ENCODE measurements at places on chromosomes 5 and 9.

DNA sequence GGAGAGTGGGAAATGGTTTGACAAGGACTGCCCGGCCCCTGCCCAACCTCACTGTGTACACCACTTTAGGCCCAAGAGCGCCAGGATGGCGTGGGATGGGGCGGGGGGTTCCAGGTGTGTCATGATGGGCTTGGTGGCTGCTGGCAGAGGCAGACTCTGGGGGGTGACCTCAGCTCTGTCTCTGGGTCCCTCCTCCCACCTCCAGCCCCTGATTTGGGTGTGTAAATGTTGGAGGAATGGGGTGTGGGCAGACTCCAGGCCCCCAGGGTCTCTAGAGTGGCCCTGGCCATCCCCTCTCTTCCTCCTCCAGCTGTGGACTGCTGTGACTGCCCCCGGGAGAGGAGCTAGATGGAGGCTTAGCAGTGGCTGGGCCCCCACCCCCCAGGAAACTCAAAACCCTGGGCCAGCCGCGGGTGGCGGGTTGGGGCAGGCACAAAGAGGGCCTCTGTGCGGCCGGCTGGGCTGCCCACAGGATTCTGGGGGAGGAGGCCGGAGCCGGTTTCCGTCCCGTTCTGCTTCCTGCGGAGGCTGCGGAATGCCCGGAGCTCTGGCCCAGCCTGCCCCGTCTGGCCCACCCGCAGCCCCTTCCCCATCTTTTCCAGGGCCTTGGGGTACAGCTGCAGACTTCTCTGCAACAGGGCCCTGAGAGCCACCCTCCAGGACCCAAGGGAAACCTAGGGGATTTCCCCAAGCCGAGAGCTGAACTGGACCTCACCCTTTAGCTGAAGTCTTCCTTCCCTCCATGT lies 23.1 kb downstream of the CXXC5 start:
- no peak for DNase-seq

GRCh38 chr9:29830821-29831220 lies 2257.5 kb upstream of the C9orf72 start:
- no peak for DNase-seq

- DNase-seq = no peak
Measured at GRCh38 chr9:122954253-122954691, 13.5 kb downstream of the RABGAP1 start.

GRCh38 chr5:56699538-56699937 lies 115.8 kb upstream of the MAP3K1 start:
- DNase-seq = no peak

DNA sequence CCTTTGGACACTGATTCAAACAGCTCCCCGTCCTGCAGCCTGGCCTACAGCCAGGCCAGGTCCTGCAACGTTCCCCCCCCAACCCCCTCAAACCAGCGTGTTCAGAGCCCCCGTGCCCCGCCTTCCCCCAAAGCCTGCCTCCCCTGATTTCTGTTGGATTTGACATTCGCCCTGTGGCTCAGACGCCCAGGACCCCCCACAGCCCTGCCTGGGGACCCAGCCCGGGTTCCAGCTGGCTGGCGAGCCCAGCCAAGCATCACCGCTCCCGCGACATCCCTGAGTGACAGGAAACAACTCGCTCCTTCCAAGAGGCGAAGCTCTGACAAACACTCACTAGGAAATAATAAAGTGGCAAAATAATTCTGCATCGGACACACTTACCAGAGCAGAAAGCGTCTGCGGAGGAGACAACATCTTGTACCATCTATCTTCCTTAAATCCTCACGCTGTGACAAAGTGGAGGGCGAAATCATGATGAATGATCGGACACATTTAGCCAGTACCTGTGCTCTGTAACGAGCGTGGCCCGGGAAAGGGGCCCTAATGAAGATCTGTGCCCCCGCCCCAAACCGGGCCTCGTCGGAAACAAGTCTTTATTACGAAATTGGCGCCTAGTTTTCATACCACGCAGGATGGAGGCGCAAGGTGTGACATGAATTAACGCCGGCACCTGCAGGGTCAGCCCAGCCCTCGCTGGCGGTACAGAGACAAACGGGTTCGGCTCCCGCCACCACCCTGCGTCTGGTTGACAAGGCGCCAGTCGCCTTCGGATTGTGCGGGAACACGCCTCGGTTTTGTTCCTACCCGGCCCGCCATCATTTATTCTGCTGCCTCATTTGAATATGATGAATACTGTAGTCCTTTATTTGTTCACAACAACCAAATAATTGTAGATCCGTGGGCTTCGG lies 91.0 kb upstream of the MVB12B start:
- no peak for DNase-seq
